CD4-positive, alpha-beta T cell treated with Interleukin-6 at 100 ng/mL for 8 hours (primary cell): ENCODE measurements at places on chromosomes 6 and 20.

- no peak for DNase-seq
Measured at GRCh38 chr6:72580281-72580940, 41.5 kb upstream of the KCNQ5 start.

GRCh38 chr6:45504947-45505346 is 127.2 kb upstream of the SUPT3H start:
- DNase-seq: no peak

GRCh38 chr6:53263917-53264316 is 84.8 kb downstream of the ELOVL5 start:
- no peak for DNase-seq

DNA sequence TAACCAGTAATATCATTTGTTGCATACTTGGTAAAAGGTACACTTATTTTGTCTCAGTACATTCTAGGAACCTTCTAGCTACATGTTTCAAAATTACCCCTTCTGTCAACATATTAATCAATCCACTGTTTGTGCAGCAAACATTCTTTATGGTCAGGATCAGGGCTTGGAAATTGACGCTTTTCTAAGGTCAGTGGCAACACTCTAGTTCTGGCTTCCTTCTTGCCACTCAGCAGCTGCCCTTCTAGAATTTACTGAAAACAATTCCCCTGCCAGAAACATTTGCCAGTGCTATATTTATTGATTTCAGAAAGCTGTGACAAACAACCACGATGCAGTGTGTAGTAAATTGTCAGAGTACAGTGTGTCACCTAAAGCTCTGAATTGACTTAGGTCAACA is 84.7 kb upstream of the FBXL4 start:
- DNase-seq: no peak

DNA sequence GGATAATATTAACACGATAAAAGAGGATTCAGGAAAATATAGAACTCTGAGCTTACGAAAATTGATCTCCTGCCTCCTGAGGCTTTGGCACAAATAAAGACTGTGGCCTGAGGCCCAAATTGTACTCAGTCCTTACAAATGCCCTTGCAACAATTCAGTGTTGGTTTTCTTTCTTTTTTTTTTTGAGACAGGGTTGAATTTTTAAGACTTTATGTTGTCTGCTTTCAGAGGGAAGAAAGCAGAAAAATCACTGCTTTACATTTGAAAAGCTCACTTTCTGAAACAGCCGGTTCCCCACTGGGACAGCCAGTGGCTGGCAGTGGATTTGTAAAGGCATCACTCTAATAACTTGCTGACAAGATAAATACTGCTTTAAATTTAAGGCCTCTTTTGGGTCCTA is 290.5 kb downstream of the SLC35F1 start:
- no peak for DNase-seq

DNA sequence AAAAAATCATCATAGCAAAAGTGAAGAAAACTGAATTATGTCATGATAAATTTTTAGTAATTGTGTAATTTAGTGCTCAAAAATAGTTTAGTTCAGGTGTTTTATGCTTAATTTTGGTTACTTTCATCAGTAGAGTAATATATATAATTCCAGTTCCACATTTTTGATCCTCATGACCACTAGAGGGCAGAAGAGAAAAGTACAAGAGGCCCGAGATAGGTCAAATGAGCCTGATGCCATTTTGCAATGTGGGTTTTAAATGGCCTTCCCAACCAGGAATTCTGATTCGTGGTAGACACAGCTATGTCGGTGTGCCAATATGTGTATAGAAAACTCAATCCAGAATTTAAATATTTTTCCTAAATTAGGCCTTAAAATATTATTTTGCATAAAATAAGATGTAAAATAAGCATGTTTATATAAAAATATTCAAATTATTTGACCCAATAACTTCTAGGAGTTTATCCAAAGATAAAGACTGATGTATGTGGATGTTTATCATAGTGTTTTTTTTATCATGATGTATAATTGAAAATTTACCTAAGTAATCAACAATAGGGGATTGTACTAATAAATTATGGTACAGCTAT is 159.7 kb upstream of the RPS6KA2 start:
- peak; percentile 66 for DNase-seq

DNA sequence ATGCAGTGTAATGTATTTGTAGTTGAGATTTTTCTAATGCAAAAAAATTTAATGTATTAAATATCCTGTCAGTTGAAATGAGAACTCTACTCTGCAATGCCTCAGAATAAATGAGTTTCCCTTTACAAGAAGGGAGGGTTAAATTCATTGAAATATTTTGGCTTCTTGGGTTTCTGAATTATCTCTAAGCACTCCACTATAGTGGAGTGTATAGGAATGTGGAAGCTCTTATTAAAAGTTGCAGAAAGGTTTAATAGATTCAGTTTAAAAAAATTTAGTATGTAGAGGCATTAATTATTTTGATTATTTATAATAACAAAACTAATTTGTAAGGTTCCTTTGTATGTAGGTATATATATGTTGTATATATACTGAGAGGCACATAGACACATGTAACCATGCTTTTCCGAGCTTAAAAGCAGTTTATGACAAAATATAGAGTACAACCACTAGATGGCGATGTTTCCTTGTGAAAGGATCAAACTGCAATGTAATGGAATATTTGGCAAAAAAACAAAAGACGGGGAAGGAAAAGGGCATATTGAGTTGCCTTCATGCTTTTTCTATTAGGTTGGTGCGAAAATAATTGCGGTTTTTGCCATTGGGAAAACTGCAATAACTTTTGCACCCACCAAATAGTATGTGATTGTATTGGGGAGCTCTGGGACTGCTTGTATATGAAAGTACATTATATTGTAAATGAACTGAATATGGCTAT is 144.2 kb downstream of the MYO6 start:
- peak; percentile 13 for DNase-seq

GRCh38 chr20:53934421-53935343 is 135.7 kb downstream of the BCAS1 start:
- DNase-seq: peak; percentile 20

DNA sequence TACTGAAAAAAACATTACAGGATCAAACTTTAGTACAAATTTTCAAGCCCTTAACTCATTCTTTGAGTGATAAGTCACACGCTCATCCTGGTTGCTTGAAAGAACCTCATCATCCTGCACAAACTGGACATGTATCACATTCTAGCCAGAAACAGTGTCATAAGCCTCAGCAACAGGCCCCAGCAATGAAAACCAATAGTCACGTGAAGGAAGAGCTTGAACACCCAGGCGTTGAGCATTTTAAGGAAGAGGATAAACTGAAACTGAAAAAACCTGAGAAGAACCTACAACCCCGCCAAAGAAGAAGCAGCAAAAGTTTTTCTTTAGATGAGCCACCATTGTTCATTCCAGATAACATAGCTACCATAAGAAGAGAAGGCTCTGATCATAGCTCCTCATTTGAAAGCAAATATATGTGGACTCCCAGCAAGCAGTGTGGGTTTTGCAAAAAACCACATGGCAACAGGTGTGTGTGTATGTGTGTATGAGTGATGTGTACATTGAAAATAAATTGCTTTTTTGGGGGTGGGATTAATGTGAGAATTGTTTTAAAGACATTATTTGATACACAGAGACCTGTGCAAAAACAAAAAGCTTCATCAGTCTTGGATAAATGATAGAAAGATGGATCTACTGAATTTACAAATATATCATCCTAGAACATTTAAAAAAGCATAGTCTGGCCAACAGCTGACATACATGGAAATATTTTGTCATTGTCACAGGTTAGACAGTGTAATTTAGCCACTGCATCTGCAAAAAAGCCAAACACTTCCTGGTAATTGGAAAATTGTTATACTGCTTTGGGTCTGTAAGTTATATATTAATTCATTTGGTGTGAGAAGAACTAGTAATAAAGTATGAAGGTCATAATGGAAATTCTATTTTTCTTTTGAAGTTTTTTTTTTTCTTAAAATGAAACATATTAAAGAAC is 50.1 kb downstream of the PHF3 start:
- no peak for DNase-seq

- DNase-seq: no peak
Measured at GRCh38 chr20:46954490-46955038, 59.9 kb downstream of the EYA2 start.

- no peak for DNase-seq
Measured at GRCh38 chr6:167495506-167496401, 170.9 kb downstream of the TTLL2 start.

- no peak for DNase-seq
Measured at GRCh38 chr6:63475707-63476106, 96.6 kb upstream of the LOC128125822 start.

DNA sequence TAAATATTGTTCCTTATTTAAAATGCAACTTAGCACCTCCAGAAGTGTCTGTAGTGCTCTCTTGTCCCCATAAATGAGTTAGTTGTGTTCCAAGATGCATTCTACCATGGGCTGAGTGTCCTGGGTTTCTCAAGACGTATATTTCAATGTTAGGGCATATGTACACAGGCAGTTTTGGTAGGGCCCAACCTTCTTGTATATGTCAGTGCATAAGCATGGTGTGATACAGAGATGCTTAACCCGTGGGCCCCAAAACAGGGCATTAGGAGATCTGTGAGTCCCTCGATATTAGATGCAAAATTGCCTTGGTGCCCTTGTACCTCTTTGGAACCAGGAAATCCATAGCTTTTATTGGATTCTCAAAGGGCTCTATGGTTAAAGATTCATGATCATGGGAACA is 91.5 kb upstream of the HIVEP1 start:
- DNase-seq: no peak

GRCh38 chr20:17645546-17646208 is 36.4 kb downstream of the RRBP1 start:
- DNase-seq: no peak

DNA sequence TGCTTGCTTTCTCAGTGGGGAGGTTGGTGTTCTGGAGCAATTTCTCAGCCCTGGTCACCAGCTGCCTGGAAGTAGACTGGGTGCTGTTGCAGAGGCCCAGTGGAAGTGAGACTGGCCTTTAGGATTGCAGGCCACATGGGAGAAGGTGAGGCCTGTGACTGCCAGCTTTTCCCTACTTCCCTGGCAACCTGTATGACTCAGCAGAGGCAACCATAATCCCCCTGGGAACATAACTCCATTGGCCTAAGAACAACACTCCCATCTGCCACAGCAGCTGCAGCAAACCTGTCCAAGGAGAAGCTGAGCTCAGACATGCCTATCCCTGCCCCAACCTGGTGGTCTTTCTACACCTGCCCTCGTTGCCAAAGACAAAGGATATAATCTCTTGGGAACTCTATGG is 473.5 kb upstream of the SPTLC3 start:
- no peak for DNase-seq

- DNase-seq: no peak
Measured at GRCh38 chr6:167474171-167474570, 149.3 kb downstream of the TTLL2 start.

- no peak for DNase-seq
Measured at GRCh38 chr6:36641543-36641942, 37.0 kb upstream of the CDKN1A start.

DNA sequence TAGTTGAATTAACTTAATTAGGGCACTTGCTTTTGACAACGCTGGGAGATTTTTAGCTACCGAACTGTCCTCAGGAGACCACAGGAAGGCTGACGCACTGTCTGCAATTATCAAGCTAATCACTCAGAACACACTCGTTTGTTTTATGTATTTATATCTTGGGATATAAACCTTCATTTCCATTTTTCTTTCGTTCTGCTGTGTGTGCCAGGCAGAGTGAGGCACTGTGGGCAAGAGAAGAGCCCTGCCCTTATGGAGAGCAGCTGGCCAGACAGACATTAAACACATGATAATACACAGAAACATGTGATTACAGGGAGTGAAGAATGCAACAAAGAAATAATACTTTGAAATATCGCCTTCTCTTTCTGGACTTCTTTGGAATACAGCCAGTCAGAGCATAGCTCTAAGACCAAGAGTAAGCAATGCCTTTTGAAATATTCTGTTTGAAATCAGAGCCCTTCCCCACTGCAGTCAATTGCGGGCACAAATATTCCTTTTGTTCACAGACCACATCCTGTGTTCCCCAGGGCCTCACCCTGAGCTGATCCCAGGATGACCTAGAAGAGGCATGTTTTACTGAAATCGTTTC is 96.8 kb downstream of the ANKRD60 start:
- DNase-seq: no peak

DNA sequence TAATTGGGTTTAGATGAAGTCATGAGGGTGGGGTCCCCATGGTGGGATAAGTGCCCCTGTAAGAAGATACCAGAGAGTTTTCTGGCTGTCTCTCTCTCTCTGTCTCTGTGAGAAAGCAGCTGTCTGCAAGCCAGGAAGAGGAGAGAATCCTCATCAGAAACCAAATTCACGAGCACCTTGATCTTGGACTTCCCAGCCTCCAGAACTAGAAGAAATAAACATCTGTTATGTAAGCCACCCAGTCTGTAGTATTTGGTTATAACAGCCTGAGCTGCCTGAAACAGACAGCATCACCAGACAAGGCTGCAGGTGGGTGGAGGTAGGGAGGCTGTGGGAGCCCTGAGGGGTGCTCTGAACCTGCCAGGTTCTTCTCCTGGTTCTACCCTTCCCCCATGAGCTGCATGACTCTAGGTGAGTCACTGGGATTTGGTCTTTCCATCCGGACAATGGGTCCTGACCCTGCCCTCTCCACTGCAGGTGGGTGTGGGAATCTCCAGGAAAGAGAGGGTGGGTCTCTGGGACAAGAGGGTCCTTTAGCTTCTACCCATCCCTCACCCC is 34.3 kb upstream of the VEGFA start:
- DNase-seq: no peak

GRCh38 chr6:71334768-71335167 is 46.2 kb downstream of the OGFRL1 start:
- no peak for DNase-seq
